Ovary (tissue), 10 donors: ENCODE measurements at places on chromosomes 5 and 9. TPM values are rescaled to one million over a fixed set of nuclear protein-coding genes. Genes with fewer than 3 reads are reported as not detected.

- no peak for DNase-seq
Observed at GRCh38 chr5:172486912-172487311, 32.6 kb upstream of the SH3PXD2B start.

GRCh38 chr5:6786786-6787495, 73.7 kb downstream of the TENT4A start:
- DNase-seq, result peak; percentile 87

The ZNF608 gene
- total RNA-seq, result 12.4 TPM

The ANXA2R gene
- 1.6 TPM for total RNA-seq

The CLIC3 gene
- total RNA-seq, result 0.71 TPM

GRCh38 chr9:118023644-118024043, 319.4 kb downstream of the TLR4 start:
- no peak for DNase-seq

The CSF1R gene
- total RNA-seq, result 14.3 TPM

GRCh38 chr5:21398511-21398910, 1410.5 kb upstream of the CDH18 start:
- DNase-seq, result no peak

DNA sequence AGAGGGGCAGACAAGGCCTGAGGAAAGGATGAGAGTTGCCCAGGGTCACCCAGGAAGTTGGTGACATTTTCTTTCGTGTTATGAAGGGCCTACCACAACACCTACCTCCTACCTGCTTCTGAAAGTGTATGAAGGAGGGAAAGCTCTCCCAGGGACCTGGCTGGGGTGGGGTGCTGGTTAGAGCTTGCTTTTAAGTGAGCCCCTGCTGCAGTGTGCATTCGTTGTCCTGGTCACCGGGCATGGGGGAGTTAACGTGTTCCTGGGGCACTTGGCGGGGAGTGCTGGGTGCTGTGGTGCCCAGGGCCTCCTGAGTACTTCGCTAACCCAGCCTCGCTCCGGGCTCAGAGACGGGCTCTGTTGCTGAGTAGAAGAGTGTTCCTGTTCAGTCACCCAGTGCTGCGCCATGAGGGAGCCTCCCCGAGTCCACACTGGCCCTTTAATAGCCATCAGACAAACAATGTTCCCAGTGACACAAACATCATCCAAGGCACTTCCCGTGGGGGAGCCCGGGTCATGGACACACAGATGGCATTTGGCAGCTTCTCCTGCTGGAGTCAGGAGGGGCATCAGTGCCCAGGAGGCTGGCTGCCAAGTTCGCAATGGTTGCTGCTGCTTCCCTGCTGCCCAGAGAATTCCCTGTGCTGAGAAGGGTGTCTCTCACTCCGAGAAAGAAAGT, 85.7 kb downstream of the AMBP start:
- no peak for DNase-seq

DNA sequence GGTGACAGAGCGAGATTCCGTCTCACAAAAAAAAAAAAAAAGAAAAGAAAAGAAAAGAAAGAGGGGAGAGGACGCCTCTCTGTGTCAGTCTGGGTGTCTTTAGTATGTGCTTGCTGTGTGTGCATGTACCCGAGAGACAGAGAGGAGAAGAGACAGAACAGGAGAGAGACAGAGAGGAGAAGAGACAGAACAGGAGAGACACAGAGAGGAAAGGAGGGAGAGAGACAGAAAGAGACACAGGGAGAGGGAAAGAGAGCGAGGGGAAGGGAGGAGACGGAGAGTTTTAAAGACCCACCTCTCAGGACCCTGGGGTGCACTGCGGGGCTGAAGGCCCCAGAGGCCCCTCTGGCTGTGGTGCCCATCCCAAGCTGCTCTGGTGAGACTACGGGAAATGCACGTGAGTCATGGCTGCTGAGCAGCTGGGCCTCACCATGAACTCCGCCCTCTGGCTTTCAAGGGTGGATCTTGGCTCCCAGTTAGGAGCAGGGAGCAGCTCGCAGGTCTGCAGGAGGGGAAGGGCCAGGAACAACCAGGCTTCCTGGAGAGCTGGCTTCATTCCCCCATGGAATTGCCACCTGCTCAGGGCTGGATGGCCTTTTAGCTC, 7.9 kb downstream of the SLC6A3 start:
- DNase-seq, result no peak

DNA sequence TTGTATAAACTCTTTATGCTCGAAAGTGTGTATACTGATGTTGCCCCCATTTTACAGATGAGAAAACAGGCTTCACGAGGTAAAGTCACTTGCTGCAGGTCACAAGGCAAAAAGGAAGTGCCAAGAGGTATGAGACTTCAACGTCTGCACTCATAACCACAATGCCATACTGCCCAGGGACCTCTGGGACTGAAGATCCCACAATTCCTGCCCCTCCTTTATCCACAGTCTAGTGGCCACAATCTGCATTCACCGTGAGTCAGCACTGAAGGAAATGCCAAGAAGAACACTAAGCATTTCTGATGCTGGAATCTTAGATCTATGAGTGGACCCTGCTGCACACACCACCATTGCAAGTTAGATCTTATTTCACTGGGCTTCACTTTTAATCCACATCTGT, 37.3 kb downstream of the MED27 start:
- DNase-seq, result no peak

DNA sequence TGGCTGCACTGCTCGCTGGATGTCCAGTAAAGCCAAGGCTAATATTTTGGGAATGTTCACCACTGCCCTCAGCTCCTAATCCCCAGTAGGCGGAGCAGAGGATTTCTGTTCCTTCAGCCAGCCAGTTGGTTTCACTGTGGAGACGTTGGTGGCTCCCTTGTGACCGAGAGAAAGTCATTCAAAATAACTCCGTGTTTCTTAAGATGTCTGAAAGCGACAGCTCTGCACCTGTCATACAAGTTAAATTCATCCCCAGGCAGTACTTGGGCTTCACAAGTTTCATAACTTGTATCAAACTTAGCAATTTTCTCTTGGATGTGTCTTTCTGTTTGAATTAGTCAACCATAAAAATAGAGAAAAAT, 382 bp upstream of the CDKN2B start:
- no peak for DNase-seq

DNA sequence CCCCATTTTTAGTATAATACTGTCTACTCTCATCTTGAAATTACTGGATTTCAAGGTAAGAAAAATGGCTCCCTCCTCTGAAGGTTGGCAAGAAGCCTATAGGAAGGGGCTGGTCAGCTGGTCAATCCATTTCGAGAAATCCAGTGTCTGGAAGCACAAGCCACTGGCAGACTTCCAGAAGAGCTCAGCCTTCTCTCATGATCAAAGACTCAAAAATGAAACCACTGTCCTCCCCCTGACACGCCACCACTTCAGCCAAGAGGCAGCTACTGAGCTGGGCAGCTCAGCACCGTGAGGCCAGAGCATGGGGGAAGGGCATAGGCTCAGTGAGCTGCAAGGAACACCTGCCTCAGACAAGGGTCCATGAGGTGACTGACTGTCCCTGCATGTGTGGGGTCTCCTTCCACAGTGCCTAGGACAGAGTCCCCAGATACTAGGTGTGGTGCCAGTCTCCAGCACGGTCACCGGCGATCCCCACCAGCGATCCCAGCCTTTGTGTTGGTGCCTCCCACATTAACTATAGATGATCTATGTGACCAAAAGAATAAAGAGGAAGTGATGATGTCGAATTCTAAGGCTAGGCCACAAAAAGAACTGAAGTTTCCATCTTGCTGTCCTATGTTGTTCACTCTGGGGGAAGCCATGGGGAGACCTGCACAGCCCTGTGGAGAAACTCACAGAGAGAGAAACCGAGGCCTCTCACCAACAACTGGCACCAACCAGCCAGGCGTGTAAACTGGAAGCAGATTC, 100.1 kb upstream of the LRRTM2 start:
- peak; percentile 75 for DNase-seq

The IFNA17 gene
- not detected for total RNA-seq

The HINT1 gene
- total RNA-seq, result 199 TPM

GRCh38 chr5:96373381-96373733, 59.7 kb downstream of the PCSK1 start:
- DNase-seq, result no peak

GRCh38 chr5:15806613-15807012, 306.6 kb downstream of the FBXL7 start:
- DNase-seq, result no peak

DNA sequence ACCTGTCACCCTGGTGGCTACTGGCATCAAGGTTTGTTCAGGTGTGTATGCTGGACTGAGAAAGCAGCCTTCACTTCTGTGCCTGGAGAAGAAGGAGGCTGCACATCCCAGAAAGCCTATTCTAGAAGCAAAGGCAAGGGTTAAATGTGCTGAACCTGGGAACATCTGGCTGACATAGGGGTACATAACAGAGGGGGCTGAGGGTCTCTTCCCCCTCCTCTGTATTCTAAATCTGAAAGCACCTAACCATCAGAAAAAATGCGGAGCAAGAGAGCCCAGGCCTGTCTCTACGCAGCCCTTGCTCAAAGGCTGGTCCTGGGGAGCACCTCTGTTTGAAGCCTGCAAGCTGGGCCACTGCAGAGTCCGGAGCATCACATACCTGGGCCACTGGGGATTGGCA, 53.2 kb upstream of the FSTL4 start:
- no peak for DNase-seq

DNA sequence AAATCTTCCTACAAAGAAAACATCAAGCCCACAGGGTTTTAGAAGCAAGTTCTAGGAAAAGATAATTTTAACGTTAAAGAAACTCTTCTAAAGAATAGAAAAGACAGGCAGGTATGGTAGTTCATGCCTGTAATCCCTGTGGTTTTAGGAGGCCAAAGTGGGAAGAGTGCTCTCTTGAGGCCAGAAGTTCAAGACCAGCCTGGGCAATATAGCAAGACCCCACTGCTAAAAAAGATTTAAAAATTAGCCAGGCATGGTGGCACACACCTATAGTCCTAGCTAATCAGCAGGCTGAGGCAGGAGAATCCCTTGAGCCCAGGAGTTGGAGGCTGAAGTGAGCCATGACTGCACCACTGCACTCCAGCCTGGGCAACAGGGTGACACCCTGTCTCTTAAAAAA, 193.3 kb downstream of the MLLT3 start:
- DNase-seq, result no peak

GRCh38 chr5:8523501-8523900, 654.6 kb downstream of the MTRR start:
- no peak for DNase-seq

DNA sequence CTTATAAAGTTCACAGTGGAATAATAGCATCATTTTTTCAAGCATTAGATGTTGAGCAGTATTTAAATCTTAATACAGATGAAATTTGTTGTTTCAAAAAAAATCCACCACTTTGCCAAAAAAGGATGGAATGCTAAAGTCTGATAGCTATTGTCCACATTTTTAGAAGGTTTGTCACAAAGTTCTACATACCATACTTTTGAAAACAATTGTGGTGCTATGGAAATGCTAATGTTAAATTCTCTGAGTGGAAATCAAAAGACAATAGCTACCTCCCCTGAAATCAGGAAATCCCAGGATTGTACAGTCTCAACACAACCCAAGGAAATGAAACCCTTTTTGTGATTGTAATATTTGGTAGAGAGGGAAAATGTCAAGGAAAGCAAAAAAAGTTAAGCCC, 19.3 kb upstream of the GRAMD2B start:
- DNase-seq, result no peak

DNA sequence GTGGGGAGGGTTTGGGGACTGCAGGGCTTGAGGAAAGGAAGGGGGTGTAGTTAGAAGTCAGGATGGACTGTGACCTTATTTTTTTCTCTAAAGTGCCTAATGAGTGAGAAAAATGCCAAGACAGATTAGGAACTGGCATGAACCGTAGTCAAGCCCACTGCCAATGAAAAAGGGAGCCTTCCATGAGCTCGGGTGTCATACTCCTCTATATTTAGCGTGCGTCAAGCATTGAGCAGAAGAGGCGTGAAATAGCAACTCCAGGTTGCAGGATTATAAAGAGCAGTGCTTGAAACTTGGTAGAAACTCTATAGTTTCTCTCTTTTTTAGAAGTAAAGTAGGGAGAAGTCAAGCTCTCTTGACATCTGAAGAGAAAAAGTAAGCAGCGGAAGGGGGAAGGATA, 1.8 kb downstream of the SGCD start:
- DNase-seq, result no peak

The EMB gene
- total RNA-seq, result 5.9 TPM

The CYLC2 gene
- not detected for total RNA-seq

DNA sequence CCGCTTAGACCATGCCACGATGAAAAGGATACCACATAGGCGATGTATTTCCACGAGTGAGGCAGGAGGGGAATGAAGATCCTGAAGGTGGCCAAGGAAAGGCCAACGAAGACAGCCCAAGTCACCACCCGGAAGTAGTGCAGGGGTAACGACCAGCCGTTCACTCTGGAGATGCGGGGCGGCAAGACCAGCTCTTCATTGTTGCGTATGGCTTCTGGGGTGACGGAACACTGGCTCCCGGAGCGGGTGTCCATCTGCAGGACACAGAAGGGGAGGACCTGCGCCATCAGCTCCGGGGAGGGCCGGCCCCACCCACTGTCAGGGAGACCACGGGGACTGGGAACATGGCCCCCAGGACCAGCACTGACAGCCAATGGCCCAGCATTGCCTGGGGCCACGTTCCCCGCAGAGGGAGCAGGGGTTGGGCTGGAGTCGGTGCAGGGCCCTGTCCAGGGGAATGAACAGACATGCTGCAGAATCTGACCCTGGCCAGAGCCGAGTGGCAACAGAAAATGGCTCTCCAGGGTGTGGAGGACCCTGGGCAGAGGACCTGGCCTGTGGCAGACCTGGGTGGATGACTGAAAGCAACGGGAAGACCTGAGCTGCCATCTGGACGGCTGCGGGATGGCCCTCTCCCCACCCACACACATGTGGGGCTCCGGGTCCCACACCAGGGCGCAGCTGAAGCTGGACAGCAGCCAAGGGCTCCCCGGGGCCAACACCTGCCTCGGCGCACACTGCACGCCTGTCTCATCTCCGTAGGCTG, 17.7 kb downstream of the ZDHHC11B start:
- DNase-seq, result peak; percentile 13

DNA sequence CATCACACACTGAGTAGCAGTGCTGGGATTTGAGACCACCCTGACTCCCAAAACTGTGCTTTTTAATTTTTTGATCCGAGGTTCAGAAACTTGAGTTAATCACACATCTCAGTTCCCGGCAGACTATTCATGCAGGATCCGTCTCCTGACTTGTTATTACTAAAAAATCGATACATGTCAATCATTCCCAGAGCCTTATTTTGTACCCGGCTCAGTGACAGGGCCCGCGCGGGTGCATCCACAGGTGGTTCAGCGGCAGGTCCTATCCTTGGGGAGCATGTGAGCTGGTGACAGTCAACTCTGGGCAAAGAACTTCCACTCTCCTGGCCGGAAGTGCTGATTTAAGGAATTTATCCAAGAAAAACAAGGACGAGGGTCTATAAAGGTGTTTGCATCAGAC, 95.9 kb upstream of the MVB12B start:
- DNase-seq, result no peak

The SLC25A25 gene
- total RNA-seq, result 24.1 TPM
